ENCODE measurements at places on chromosomes 16 and 17.

- no peak for DNase-seq
Observed at GRCh38 chr17:30379303-30379902, 676 bp downstream of the CPD start.

- no peak for DNase-seq
Observed at GRCh38 chr17:2697611-2698162, 13.9 kb downstream of the CLUH start.

DNA sequence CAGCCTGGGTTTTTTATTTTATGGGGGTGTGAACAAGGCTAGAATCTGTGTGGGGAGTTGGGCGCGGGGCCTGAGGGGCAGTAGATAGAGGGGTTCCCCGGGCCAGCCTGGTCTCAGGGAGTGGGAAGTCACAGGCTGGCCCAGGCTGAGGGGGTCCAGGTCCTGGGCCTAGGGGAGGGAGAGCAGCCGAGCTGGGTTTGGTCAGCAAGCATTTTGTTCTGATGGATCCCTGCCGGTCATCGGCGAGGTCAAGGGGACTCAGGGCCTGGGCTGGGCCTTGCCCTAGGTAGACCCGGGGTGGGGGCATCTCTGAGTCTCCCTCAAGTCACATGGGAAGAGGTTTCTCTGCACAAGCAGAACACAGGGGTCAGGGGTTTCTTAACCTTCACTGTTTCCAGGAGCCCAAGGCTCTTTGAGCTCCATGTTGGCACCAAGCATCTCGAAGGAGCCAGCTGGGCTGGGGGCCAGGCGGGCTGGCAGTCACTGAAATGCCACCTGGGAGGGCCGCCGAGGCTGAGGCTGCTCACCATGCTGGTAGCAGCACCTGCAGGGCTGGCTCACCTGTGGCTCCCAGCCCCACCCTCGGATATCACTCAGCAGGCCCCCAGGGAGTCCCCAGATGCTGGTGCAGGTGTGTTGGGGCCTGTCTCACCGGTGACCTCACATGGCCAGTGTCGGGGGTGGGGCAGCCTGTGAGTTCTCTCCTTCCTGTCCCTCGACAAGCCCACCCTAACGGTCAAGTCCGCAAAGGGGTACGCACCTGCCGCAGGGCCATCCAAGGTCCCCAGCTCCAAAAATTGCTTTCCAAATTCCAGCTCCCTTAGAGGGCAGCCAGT, 41.0 kb downstream of the SLC7A5 start:
- no peak for DNase-seq

DNA sequence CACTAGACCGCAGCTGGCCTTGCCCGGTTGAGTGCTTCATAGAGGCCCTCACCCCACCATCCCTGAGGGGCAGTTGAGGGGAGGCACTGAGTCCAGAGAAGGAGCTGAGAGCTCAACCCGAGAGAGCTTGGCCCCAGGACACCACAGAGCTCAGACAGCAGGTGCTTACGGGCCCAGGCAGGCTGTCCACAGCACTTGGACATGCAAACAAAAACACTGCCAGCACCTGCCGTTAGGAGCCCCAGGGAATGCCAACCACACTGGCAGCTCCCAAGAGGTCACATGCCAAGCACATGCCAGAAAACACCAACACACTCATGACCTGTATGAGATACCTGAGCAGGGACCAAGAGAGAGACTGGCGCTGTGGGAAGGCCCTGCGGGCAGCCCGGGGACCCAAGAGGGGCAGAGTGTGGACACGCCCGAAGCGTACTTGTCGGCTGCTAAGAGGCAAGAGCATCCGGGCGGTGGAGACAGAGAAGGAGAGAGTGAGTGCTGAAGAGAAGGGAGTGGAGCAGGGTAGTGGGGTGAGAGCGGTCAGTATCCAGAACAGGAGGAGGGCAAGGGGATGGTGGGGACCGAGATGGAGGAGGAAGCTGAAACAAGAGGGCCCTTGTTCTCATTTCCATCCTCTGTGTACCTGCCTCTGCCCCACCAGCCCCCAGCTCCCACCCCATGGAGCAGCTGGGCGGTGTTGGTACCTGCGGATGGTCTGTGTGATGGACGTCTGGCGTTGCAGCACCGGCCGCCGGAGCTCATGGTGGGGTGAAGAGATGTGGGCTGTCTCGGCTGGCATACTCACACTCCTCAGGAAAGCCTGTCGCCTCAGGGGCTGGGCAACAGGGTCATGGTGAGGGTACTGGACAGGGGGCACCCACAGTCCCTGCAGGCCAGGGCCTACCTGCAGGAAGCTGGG, 8.2 kb downstream of the RHBDF1 start:
- DNase-seq, result no peak

- DNase-seq, result peak; percentile 30
Observed at GRCh38 chr16:66928702-66929388, 3.5 kb upstream of the RRAD start.

DNA sequence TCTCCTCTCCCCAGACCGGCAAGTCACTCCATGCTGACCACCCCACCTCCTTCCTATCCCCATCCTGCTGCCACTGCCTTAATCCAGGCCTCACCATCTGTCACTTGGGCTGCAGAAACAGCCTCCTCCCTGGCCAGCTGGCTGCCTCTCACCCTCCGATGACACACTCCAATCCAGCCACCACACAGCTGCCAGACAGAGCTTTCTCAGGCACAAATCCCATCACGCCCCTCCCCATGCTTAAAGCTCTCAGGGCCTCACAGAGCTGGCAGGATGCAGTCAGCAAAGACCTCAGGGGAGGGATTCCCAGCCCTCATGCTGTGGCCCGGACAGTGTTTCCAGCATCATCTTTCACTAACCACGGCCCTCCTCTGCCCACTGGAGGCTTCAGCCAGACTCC, 13.7 kb downstream of the CAMKK1 start:
- DNase-seq, result peak; percentile 76

DNA sequence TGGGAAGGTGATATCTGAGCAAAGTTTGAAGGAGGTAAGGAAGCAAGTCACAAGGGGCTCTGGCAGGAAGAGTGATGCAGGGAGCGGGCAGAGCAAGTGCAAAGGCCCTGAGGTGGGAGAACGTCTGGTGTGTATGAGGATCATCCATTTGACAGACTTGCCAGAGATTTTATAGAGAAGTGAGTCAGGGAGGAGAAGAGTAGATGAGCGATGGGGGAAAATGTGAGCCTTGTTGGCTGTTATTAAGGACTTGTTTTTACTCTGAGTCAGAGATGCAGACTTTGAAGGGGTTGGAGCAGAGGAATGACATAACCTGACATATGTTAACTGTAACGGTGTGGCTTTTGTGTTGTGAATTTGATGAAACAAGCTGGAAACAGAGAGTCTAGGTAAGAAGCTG, 3.5 kb upstream of the CLEC10A start:
- peak; percentile 17 for DNase-seq

GRCh38 chr16:79528338-79528737, 72.2 kb downstream of the MAF start:
- DNase-seq, result no peak

GRCh38 chr16:84449156-84450140, 55.0 kb downstream of the MEAK7 start:
- no peak for DNase-seq

DNA sequence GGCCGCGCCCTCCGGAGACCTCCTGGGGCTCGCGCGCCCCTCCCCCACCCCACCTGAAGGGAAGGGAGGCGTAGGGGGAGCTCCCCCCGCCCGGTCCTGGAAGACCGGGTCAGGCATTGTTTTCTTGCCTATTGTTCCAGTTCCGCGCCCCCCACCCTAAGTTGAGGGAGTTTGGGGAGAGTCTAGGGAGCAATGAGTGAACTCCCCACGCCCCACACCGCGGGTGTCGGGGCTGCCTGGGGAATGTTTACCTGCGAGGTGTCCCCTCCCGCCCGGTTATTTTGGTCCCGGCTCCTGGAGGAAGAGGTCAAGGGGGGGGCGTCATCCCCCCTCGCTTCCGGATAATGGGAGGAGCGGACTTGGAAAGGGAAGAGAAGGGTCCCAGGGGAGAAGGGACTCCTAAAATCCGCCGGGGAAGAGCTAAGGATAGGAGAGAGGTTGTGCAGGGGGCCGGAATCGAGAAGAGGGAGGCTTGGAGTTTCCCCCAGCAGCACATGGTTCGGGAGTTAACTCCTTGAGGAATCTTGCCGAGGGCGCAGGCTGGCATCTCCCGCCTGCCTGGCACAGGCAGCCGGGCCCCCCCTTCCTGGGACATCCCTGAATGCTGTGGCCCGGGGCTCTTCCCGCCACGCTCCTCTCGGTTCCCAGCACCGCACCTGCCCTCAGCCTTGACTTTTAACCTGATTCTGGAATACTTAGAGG, 881 bp downstream of the MLLT6 start:
- DNase-seq, result no peak

GRCh38 chr17:61129267-61130254, 270.1 kb upstream of the TBX2 start:
- DNase-seq, result no peak

- DNase-seq, result no peak
Observed at GRCh38 chr17:43308999-43309398, 75.2 kb upstream of the RNU2-1 start.

DNA sequence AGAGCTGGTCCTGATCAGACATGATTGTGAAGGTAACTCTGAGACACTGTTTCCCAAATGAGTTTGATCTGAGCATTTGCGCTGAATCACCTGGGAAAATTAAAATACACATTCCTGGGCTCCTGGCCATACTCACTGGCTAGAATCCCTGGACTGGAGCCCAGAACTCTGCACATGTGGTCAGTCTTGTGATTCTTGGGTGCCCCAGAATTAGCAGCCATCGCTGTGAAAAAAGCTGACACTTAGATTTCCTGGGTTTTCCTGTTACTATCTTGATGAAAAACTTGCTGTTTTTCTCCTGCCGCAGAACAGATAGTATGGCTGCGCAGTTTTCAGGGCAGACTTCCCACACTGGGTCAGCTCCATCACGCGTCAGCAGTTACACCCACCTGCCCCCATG, 24.6 kb downstream of the NECAB2 start:
- DNase-seq, result peak; percentile 61

GRCh38 chr17:49387498-49388289, 25.6 kb upstream of the ZNF652 start:
- DNase-seq, result no peak

DNA sequence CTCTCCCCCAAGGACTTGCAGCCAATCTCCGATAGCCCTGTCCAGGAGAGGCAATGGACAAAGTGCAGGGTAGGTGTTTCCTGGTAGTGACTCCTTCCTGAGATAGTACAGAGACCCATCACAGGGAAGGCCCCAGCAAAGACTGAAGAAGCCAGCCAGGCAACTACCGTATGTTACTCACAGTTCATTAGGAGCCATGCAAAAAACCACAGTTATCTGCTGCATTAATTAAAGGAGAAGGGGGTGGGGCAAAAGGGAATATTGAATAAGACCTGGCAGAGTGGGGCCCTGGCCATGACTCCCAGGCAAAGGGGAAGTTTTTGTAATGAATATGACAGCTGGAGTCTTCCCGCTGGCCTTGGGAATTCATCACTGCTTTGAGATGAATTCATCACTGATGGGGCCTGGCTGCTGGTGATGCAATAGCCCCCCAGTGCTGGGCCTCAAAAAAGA, 2.5 kb upstream of the SLC13A2 start:
- DNase-seq, result no peak

Data from astrocyte of the spinal cord (primary cell).